Globus pallidus (tissue), 1 donor: ENCODE measurements at places on chromosomes 2 and 18.

DNA sequence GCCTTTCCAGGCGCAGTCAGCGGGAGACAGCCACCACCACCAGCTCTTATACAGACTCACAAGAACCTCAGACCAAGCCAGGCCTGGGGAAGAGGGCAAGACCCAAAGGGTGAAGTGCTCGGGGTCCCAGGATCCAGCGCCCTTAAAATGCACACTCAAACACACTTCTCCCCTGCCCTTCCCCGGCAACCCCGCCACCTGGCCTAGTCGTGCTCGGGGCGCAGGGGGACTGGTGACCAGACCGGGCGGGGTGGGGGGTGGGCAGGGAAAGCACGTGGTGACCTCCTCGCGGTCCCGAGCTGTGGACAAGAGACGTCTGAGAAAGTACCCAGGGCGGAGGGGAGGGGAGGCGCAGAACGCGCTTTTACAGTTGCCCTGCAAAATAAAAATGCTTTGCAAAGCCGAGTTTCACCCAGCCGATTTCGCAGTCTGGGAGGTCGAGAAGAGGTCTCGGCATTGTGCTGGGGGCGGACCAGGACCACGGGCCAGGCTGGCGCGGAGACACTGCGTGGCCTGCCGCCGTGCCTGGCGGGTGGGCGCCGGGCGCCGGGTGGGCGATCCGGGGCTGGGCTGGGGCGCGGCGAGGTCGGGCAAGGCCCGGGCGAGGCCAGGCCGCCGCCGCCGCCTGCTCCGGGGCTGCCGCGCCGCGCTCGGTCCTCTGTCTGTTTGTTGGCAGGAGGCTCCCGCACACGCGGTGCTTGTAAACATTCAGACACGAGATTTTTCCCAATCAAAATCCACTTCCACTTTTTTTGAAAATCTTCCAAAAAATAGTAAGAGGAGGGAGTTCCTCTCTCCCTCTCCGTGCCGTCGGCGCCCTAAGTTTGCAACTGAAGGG lies 2.0 kb downstream of the BCL11A start:
- peak; percentile 27 for DNase-seq

DNA sequence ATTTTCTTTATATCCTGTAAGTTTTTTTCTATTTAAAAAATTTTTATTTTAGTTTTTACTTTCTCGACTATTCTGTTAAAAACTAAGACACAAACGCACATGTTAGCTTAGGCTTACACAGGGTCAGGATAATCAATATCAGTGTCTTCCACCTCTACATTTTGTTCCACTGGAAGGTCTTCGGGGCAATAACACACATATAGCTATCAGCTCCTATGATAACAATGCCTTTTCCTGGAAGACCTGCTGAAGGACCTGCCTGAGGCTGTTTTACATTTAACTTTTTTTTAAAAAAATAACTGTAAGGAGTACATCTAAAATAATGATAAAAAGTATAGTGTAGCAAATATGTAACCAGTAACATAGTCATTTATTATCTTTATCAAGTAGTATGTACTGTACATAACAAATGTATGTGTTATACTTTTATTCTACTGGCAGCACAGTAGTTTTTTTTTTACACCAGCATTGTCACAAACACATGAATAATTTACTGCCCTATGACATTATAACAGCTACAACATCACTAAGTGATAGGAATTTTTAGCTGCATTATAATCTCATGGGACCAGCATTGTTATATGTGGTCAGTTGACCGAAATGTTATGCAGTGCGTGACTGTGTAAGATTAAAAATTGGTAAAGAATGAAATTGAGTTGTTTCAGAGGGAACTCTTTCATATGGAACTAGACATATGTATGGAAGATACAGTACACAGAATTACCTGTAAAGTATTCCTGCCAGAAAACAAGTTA lies 37.9 kb downstream of the CCDC138 start:
- no peak for DNase-seq

DNA sequence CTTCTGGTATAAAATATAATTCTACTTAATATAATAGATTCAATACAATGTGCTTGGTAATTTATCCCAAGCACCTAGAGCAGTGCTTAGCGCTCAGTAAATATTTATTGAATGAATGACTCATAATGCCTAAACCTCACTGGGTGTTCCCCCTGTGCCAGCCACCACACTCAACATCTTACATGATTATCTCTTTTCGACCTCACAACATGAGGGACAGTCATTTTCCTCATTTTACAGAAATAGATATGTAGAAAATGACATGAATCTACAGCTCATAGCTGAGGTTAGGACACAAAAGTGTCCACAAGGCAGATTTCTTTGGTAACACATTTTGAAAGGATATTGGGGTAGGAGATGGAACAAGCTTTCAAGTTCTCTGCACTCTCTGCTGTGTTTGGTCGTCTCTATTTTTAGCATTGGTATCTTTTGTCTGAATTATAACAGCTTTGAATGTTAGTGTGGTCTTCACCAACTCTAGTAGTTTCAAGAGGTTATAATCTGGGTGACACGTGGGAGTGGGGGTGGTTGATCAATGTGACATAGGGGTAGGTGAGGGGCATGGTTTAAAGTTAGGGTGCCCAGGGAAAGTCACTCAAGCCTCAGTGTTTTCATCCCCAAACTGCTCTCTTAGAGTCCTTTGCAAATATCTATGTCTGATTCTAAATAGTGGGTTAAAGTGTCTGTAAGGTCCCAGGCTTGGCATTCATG lies 9.8 kb downstream of the MYOM1 start:
- DNase-seq: no peak

GRCh38 chr2:239932881-239933735 lies 92.0 kb downstream of the NDUFA10 start:
- no peak for DNase-seq

GRCh38 chr2:151922845-151923666 lies 94.8 kb upstream of the ARL5A start:
- DNase-seq: no peak

DNA sequence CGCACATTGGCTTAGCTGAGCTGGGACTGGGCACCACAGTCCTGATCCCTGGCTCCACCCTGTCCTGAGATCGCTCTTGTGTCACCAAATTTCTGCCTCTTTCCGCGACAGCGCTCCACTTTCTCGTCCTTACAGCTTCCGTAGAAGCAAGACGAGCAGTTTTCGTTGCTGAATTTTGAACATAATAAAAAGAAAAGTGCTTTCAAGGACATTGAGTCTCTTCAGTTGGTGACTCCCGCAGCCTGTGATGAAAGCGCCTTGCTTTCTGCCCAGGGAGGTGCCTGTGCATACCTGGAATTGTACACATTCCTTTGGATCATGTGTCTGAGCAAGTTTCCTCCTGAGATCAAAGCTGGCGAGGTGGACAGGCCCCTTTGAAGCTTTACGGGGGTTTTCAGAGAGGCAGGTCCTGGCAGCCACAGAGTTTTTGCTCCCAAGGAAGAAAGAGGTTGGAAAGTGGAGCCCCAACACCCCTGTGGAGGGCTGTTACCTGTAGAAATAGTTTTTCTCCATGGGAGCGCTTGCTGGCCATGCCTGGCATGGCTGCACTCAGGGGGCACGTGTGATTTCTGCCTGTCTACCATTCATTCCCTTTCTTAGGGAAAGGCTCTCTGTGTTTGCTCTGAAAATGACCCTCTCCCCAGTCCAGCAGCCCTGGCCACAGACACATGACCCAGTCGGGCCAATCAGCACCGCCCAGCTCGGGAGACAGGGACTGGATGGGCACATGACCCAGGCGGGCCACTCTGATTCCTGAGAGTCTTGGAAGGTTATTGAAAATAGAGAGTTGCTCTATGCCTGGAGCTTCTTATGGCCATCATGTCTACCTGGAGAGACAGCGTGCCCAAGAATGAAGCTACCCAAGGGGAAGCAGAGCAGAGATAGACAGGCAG lies 115.6 kb upstream of the OTOS start:
- DNase-seq: no peak

GRCh38 chr2:16012626-16013358 lies 72.4 kb downstream of the MYCN start:
- DNase-seq: no peak

DNA sequence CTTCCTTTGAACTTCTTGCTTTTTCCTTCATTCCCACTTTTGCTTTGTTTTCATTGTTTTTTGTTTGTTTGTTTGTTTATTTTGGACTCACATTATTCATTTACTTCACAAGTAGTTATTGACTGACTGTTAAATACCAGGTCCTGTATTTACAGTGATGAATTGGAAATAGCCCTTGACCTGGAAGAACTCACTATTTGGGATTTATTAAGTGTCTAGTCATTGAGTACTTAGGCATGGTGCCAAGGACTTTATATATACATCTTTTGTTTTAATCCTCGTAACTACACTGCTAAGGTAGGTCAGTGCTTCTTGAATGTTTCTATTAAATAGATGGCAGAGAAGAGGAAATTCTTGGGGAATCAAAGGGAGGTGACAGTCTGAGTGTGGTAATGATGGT lies 11.1 kb downstream of the SPOPL start:
- DNase-seq: no peak

GRCh38 chr2:168224346-168224745 lies 23.0 kb downstream of the STK39 start:
- no peak for DNase-seq

- DNase-seq: no peak
Measured at GRCh38 chr2:46304635-46305034, 7.4 kb downstream of the EPAS1 start.

DNA sequence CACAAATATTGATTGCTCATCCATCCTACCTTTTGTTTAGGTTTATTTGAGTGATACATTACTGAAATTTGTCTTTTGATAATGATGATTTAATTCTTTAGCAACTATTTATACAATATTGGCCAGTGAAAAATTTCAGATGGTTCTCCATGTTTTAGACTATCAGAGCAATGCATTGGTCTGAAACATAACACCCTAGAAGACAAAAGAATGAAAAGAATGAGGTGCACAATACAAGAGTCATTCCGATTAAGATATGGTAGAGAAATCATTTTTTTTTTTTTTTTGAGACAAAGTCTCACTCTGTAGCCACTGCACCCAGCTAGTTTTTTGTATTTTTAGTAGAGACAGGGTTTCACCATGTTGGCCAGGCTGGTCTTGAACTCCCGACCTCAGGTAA lies 197.4 kb upstream of the FAM98A start:
- no peak for DNase-seq

DNA sequence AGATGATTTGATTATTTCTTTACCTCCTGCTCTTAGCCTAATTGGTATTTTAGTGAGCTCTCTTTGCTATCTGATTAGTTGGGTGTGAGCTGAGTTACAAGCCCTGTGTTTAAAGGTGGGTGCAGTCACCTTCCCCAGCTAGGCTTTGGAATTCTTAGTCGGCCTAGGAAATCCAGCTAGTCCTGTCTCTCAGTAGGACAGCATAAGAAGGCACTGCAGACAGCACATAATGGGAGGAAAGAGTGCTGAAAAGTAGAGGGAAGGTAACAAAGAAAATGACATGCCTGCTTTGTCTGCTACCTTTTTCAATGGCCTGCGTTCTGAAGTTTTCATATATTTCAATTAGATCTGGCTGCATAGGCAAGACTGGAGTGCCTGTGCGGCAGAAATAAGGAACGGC lies 1794.0 kb upstream of the CELF4 start:
- no peak for DNase-seq

- DNase-seq: peak; percentile 41
Measured at GRCh38 chr2:25056098-25056821, 14.4 kb downstream of the EFR3B start.

- DNase-seq: no peak
Measured at GRCh38 chr2:53432936-53433335, 334.7 kb upstream of the CHAC2 start.

DNA sequence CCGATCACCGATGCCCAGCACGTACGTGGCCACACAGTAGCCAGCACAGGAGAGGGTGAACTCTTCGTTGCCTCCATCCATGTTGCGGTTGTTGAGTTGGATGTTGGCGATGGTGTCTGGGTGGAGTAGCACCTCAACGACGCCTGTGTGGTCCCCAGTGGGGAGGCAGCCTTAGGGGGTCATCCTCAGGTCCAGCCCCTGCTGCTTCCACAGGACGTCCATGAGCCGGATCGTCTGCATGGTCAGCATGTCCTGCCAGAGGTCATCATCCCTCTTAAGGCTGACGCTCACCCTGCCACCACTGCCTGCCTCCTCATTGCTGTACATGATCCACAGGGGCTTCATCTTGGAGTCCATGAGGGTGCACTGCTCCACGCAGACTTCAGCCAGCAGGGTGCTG lies 369.3 kb downstream of the CMPK2 start:
- no peak for DNase-seq

DNA sequence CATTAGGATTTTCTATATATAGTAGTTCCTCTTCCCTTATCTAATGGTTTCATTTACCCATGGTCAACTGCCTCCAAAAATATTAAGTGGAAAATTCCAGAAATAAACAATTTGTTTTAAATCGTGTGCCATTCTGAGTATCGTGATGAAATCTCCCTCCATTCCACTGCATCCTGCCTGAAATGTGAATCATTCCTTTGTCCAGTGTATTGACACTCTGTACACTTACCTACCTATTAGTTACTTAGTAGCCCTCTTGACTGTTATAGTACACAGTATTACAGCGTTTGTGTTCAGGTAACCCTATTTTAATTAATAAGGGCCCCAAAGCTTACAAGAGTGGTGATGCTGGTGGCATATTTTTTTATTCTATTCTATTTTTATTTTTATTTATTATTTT lies 26.2 kb downstream of the TAF4B start:
- no peak for DNase-seq

DNA sequence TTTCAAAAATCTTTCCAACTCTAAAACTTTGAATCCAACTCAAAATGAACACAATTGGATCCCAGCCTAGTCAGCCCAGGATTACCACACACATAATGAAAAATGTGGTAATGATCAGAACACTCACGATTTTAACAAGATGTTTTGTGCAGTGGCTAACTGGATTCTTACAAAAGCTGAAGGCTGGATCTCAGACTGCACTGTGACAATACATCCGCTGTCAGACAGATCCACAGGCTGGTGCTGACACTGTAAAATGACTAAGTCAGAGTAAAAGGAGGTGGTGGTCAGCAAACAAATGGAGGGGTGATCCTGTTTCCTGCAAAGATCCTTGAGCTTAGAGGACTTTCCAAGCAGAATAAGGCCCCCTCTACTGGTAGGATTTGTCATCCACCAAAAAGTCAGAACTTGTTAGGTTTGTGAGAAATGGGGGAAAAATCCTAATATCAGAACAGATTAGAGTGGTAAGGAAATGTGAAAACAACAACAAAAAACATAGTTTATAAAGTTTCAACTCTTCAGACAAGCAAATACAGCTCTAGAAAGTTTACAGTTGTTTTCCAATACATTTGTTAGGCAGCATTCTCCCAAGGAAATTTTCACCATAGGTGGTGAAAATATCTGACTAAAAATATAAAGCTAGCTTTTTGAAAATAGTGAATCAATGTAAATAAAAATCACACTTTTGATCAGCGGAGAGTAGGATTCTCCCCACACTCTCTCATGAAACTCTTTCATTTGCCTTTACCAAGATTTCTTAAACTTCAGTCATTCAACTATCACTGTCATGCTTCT lies 211.9 kb downstream of the AGPS start:
- peak; percentile 63 for DNase-seq

DNA sequence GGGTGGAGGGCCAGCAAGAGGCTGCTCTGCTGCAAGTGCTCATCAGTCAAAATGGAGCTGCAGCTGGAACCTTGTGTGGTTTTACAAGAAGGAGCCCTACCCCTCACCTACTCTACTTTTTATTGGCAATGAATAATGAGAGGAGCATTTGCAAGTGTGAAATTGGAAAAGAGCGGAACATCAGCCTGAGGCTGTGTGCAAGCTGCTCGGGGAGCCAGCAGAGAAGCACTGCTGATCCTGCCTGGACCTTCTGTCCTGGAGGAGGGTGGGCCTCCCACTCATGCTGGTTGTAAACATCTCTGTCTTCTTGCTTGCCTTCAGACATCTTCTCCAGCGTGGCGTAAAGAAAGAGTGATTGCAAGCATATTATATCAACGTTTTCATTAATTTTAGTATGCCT lies 256.2 kb downstream of the DLGAP1 start:
- DNase-seq: no peak

- DNase-seq: peak; percentile 24
Measured at GRCh38 chr18:60372596-60372995, at the start of gene MC4R. Gene MC4R, minus strand, starts transcription at chr18:60372775. Its CDS starts 426 bp downstream, at chr18:60372349.
